SK-N-SH (cell line): ENCODE measurements at places on chromosomes 6 and 20.
A peak's percentile ranks its signal among the peaks of the same experiment; 100 is the strongest.

- DNase-seq, result no peak
Measured at GRCh38 chr6:106844930-106845329, 129.6 kb downstream of the CD24 start.

DNA sequence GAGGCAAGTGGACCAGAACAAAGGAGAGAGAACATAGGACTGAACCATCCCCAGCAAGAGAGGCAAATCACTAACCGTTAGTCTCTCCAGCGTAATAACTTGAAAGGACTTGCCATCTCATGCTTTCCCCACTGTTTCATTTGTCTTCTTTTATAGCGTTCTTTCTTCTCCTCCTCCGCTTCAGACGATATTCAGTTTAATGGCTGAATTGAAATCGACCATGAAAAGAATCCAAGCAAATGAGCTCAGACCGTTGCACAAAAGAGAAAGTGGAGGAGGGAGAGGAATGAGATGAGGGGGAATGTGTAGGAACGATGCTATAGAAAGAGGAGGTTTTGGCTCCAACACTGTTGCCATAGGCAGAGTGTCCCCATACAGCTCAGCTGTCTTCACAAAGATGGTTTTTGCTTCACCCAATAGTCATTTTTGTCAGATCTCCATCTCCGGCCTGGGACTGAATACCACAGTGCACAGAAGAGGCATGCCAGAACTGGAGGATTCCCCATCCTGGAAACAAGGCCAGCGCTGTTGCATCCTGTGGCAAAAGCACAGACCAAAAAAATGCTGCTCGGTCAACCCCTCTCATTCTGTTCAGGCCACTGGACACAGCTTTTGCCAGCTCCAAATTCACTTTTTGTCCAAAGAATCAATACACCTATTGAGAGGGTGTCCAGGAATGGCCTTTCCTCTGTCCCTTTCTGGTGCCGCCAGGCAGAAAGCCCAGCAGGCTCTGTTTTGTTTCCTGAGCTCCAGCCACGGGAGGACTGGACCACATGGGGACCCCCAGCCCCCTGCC lies 176.1 kb downstream of the ID4 start:
- no peak for DNase-seq

GRCh38 chr6:3310051-3310448 lies 51.3 kb downstream of the PSMG4 start:
- no peak for DNase-seq

DNA sequence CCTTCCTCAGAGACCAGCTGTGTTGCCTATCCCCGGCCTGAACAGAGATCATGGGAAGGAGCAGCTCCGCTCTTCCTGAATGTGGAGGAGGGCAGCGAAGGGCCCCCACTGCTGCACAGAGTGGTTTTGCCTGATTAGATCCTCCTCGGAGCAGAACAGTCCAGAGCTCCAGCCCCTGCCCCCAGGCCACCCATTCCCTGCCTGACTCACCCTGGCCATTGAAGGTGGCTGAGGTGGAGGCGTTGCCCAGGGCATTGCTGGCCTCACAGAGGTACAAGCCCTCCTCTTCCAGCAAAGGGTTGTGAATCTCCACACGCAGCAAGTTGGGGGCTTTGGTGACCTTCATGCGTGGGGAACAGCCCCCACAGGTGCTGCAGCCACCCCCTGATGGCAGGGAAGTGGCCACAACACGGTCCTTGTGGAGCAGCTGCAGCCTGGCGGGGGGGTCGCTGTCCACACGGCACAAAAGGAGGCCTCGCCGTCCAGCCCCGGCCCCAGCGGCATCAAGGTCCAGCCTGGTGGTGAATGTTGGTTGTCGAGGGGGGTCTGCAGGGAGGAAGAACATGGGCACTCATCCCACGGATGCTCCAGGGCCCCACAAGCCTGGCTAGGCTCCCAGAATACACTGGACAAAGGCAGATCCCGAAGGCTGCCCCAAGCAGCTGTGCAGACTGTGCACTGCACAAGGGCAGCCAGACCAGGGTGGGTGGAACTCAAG lies 14.7 kb downstream of the SIGLEC1 start:
- DNase-seq, result no peak

GRCh38 chr6:1970151-1970561 lies 275.2 kb downstream of the GMDS start:
- DNase-seq, result no peak

DNA sequence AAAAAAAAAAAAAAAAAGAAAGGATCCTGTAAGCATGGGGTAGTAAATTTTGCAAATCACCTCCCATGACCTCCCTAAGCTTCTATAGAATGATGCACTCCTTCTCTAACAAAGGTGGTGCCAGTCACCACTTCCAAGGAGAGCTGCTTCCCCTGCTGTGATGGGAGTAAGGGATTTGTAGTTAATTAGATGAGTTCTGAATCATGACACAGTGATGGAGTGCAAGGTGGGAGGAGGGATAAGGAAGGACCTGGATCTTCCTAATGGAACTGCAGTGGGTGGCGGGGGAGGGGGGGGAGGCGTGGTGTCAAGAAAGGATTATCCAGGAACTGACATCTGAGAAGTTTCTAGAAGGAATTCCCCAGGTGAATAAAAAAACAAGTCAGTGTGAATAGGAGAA lies 47.8 kb downstream of the NRN1 start:
- no peak for DNase-seq

GRCh38 chr6:90197854-90198496 lies 98.7 kb downstream of the BACH2 start:
- no peak for DNase-seq

DNA sequence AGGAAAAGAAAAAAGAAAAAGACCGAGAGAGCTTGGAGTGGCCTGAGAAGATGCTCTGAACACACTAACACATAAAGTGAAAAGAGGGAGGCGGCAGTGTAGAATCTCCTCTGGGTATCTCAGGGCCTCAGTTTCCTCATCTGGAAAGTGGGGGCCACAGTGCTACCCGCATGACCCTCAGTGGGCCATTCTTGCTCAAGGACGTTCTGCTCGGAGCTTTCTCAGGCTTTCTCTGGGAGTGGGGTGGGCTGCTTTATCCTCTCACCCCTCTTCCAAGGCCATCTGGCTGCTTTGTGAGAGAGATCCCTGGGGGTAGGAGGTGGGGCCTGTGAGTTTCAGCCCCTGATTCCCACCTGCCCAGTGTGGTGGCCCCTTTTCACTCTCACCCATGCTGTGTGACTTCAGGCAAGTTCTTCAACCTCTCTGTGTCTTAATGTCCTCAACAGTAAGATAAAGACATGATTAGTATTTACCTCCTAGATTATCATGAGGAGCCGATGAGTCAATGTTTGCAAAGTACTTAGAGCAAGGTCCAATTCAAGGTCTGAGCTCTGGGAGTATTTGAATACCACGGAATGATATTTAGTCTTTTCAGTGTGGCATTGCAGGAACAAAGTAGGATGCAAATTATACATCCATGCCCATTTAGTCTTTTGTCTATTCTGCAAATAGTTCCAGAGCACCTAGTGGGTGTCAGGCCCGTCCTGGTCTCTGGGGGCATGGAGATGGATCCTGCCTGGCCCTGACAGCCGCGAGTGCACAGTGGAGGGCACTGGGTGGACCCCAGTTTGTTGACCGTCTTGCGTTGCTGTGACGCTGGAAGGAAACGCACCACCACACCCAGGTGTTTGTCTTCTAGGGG lies 34.3 kb downstream of the SRC start:
- DNase-seq, result peak; percentile 3

DNA sequence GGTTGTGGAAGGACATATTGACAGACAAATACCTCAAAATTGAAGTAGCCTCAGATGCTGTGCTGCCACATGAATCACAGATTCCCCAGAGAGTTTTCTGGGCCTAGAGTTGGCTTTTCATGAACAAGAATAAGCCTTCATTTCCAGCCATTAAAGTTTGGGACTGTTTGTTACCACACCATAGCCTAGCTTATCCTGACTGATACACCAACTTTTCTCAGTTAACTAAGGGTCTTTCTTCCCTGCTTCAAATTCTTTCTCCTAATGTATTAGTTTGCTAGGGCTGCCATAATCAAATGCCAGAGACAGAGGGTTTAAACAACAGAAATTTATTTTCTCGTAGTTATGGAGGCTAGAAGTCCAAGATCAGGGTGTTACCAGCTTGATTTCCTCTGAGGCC lies 237.4 kb upstream of the ZFP64 start:
- no peak for DNase-seq

- DNase-seq, result no peak
Measured at GRCh38 chr20:47850146-47850545, 64.9 kb upstream of the SULF2 start.

GRCh38 chr6:111782887-111783466 lies 90.3 kb downstream of the FYN start:
- DNase-seq, result no peak

GRCh38 chr6:90383196-90383822 lies 86.7 kb upstream of the BACH2 start:
- no peak for DNase-seq

DNA sequence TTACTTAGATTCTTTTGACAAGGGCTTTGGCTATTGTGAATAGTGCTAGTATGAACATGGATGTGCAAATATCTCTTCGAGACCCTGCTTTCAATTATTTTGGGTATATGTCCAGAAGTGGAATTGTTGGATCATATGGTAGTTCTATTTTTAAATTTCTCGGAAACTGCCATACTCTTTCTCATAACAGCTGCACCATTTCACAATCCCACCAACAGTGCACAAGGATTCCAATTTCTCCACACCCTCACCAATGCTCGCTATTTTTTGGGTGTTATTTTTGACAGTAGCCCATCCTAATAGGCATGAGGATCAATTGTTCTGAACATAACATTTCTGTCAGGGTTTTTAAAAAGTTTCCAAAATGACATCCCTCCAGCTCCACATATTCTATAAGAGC lies 69.2 kb upstream of the ESR1 start:
- DNase-seq, result no peak

GRCh38 chr6:8006208-8006607 lies 58.0 kb downstream of the BLOC1S5 start:
- peak; percentile 57 for DNase-seq

DNA sequence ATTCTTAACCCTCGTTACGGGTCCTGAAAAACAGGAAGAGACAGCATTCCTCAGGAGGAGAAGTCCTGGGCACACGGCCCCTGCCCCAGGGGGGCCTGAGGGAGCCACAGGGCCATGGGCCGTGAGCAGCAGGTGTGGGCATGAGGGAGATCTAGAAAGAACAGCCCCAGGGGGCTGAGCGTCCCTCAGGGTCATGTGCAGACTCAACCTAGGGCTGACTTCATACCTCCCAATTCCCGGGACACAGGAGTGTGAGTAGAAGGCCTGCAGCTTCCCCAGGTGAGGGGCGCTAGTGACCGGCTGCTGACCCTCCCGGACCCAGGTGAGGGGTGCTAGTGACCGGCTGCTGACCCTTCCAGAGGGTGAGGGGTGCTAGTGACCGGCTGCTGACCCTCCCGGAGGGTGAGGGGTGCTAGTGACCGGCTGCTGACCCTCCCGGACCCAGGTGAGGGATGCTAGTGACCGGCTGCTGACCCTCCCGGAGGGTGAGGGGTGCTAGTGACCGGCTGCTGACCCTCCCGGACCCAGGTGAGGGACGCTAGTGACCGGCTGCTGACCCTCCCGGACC lies 35.1 kb downstream of the FRMD1 start:
- no peak for DNase-seq

DNA sequence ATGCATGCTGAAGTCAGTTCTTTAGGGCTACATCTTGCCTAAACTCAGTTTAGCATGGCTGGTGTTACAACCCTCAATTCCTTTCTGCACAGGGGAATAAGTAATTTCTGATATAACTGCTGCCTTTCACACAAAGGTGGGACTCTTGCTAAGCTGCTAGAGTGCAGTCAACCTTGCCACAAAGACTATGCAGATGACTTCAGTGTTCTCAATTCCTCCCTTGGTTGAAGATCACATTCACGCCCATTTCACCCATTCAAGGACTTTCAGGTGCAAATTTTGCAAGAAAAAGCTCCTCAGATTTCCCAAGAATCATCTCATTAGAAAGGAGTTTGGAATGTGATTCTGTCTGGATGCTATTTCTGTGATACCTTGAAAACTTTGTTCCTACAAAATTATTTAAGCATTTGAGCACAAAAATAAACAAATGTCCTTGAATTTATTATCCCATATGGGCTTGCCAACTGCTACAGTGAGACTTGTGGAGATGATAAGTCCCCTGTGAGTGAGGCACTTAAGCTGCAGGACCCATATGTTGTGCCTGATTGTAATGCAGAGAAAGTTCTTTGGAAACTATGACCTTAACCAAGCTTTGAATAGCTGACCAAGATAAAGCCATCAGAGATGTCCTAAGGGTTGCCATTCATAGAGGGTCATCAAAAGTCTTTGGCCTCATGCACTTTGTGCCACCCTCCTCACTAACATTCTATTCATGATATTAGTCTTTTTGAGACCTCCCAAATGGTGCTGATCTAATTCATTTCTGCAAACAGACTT lies 111.8 kb downstream of the PLCB4 start:
- DNase-seq, result no peak

DNA sequence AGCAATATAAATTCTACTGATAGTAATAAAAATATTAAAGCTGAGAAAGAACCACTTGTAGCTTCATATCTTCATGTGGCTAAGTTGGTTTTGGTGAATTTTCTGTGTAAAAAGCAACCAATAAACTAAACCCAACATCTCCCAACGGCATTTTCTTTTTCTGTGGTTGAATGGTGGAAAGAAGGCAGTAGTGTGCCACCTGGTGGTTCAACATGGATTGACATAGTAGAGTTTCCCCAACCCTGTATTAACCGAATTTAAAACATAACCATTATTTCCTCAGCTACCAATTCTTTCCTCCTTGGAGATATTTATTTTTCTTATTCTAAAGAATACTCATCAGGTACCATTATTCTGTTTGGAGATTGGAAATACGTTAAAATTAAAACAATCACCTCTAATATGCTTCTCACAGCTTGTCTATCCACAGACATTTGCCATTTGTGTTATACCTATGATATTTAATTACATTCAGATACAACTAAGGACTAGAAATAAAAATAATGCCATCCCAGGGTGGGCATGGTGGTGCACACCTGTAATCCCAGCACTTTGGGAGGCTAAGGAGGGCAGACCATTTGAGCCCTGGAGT lies 117.1 kb upstream of the EEF1E1 start:
- DNase-seq, result peak; percentile 60
